Stimulated activated CD8-positive, alpha-beta memory T cell treated with anti-CD3 and anti-CD28 coated beads, Interleukin-12 subunit alpha, Interleukin-12 subunit beta, amount 100 ng/mL, for 4 hours (primary cell): ENCODE measurements at places on chromosomes 12 and 14.
A peak's percentile ranks its signal among the peaks of the same experiment; 100 is the strongest.

DNA sequence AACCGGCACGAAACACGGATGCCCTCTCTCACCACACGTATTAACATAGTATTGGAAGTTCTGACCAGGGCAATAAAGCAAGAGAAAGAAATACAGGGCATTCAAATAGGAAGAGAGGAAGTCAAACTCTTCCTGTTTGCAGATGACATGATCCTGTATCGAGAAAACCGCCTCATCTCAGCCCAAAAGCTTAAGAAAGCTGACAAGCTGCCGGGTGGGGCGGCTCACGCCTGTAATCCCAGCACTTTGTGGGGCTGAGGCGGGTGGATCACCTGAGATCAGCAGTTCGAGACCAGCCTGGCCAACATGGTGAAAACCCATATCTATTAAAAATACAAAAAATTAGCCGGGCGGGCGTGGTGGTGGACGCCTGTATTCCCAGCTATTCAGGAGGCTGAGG, 17.7 kb downstream of the OR6S1 start:
- no peak for DNase-seq

- no peak for DNase-seq
Observed at GRCh38 chr12:62606654-62607053, 140.0 kb downstream of the MON2 start.

DNA sequence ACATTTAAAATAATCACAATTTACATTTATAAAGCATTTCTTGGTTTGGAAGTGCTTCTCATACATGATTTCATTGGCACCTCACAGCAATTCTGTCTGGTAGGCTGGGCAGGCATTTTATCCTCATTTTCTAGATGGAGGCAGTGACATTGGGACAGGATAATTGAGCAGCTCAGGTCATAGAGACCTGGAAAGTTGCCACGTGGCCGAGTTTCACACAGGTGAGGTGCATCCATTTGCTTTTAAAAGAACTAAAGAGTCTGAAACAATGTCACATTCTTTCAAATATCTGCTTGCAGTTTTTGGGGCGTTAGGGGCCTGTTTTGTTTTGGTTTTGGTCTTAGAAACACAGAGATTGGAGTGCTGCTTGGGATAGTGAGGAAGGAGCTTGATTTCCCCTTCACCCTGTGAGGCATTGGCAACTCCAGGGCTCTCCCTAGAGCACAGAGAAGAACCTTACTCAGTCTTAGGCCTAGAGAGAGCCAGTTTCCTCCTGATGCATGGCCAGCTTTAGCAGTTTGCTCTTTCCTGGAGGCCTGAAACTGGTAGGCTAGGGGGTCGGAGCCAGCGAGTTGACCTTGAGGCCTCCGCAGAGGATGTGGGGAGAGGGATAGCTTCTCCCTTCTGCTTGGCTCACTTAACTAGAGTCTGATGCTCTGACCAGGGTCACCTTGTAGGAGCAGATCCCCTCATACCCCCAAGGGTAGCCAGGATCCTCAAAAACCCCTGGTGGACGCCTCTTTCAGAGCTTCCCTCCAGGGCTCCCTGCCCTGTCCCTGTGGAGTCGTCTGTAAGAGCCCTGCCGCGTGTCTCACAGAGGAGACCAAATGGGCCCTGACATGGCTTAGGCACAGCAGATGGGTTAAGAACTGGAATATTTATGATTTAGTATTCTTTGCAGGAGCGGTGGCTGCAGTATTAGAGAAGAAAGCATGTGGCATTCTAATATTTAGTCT, 34.9 kb upstream of the JDP2 start:
- DNase-seq: no peak

DNA sequence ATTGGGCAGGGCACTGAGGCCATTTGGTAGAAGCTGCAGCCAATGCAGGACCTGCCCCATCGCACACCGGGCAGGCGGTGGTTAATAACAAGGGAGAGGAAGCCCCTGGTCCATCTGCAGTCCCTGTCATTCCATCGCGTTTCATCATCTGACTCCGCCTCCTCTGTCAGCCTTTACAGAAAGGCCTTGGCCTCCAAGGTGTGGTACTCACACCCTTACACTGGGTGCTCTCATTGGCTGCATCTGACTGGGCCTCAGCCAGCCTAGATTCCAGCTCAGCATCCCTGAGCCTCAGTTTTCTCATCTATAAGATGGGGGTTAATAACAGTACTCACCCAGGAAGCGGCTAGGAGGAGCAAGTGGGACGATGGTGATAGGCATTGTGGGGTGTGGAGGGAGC, 14.7 kb upstream of the HHIPL1 start:
- no peak for DNase-seq

DNA sequence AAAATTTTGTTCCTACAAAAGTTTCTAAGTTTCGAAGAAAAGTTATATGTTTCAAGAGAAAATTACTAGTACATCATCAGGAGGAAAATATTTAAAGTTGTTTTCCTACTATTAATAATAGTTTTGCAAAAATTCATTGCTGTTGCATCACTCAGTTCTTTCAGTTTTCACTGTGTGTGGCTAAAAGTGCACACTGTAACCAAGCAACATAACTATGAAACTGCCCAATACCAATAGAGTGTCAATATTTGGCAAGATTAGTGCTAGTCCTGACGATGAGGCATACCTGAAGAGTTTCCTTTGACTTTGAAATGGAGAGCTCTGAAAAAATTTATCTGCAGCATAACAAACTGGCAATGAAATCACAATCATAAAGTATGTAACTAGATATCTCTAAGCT, 194.3 kb downstream of the CPNE8 start:
- DNase-seq: no peak

DNA sequence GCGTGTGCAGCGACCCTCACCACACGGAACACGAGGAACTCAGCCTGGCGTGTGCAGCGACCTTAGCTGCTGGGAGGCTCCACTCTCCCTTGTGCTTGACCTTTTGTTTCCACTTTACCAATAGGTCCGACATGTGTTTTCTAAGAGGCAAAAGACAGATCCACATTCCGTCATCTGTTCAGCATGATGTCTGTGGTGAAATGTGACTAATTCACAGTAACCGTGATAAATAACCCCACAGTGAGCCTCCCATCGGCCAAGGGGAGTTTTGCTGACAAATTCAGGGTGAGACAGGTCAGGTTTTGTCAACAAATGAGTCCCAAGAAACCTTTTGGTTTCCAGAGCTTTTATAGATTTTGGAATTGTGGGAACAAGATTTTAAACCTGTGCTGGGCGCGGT, 55.9 kb downstream of the MOK start:
- DNase-seq: no peak

- DNase-seq: no peak
Observed at GRCh38 chr14:44271637-44272036, 235.4 kb downstream of the FSCB start.

DNA sequence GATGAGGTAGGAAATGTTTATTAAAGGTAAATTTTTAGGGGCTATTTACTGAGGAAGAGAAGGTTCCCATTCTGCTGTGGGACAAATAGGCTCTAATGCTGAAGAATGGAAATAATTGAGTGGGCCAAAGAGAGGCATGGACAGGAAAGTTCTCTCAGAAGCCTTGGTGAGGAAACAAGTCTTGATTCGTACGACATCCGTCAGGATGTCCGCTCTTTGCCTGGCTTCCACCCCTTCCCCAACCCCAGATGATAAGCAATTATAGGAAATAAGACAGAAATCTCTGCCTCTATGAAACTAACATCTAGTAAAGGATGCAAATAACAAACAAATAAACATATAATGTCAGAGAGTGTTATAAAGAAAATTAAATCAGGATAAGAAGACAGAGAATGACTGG, 91.7 kb upstream of the BCAT1 start:
- DNase-seq: no peak

GRCh38 chr14:101797856-101798255, 36.3 kb downstream of the PPP2R5C start:
- no peak for DNase-seq

- no peak for DNase-seq
Observed at GRCh38 chr14:38791862-38792261, 311.2 kb downstream of the SEC23A start.

DNA sequence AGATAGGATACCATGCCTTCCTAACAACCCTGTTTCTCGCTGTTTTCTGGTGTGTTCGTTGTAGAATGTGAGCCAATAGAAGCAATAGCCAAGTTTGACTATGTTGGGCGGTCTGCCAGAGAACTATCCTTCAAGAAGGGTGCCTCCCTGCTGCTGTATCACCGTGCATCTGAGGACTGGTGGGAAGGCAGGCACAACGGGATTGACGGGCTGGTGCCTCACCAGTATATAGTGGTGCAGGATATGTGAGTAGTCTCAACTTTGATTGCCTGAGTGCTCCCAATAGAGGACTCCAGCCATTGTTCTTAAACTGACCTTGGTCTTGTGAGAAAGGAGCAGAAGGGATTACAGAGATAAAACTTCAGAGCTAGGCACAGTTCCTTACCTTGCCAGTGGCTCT, 96.2 kb downstream of the KICS2 start:
- no peak for DNase-seq

DNA sequence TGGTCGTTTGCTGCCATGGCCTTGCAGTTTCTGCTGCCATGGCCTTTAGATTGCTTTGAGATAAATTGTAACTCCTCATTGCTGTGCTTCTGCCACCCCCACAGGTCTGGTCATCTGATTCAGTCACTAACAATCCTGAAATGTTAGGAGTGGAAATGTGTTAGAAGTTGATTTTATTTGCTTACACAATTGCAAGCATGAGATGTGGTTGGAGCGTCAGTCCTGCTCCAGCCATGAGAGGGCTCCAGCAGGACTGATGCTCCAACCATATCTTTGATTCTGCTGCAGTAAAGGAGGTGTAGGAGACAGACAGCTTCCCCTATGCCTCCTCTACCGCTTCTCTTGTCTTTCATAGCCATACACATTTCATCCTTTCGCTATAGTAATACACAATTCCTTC, 226.8 kb upstream of the RGS6 start:
- no peak for DNase-seq

DNA sequence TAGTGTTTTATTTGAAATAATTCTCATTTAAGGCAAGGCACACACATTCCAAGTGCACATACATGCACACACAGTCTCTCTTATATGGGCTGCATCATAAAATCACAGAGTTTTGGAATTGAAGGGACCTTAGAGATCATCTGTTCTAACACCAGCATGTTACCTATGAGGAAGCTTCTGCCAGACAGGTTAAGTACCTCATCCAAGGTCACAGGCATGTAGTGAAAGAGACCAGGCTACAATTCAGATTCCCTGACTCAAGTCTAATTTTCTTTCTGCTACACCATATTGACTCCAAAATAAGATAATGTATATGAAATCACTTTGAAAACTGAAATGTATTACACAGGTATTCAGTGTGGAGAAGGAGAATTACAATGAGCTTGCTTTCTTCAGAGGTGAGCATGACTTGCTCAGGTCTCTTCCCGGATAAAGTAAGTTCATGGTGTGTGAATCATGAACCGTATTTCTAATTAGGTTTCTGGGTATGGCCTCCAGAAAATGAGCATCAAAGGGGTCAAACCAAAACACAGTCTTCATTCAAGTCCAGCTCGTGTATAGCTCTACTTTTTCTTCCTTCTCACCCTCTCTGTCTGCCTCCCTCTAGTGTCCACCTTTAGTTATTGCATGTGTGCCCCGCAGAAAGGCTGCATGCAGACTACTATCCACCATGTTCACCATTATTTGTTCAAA, 411.9 kb downstream of the FUT8 start:
- peak; percentile 13 for DNase-seq
